ENCODE measurements at places on chromosomes 5 and 9. TPM values are rescaled to one million over a fixed set of nuclear protein-coding genes. Genes with fewer than 3 reads are reported as not detected.

GRCh38 chr9:24953070-24953469, 407.4 kb upstream of the IZUMO3 start:
- DNase-seq = no peak

DNA sequence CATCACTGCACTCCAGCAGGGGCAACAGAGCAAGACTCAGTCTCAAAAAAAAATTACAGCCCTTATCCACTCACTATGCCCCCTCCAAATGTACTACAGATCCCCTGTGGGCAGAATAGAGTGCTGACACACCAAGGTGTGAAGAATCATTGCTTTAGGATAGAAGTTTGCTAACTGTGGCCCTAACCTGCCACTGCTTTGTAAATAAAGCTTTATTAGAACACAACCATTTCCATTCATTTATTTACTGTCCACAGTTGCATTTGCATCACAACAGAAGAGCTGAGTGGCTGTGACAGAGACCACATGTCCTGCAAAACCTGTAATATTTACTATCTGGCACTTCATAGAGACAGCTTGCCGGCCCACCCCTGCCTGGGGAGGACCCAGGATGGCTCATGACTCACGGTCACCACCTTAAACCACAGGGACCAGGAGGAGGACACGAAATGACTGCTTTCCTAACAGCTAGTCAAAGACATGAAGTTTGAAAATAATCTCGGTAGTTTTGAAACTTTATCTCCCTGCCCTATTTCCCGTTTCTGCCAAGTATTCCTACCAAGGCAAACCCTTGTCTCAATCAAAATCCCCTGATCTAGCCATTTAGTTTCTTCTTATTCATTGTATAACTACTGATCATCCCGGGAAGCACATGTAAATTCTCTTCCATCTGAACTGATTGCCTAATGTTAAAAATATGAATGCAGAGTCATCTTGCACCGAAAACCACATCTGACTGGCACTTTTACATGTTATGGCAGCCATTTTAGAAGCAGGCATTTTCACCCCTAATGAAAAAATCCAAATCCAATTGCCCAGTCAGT, 206.1 kb downstream of the SLIT3 start:
- DNase-seq = no peak

DNA sequence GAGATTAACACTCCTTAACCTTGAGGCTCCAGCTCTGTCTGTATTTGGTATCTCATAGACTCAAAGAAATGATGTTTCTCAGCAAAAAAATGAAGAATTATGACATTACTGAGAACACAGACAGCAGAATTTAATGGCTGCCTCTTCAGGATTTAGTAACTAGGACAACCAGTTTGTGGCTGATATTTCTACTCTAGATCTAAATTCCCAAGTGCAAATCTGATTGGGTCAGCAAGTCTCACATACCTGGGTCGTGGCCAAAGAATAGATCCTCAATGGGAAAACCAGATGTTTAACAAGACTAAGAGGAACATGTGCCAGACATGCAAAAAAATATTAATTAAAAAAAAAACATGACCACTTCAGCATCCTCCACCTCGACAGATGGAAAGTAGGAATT, 608.9 kb downstream of the DTWD2 start:
- no peak for DNase-seq

DNA sequence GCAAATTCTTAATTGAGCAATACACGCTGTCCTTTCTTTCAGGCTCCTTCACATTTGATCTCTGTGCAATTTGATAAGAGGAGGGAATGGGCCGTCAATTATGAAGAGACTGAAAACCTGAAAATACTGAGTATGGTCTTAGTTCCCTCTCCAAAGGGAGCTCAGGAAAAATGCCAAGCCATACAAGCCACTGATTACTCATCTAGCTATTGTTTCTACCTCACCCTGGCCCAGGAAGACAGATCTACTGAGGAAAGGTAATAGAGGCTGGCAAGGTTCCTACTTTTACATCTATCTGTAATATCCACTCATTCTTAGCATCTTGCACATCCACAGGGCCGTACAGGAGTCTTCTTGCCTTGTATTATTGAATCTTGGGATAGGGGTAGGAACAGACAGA, 23.7 kb upstream of the TNC start:
- no peak for DNase-seq

GRCh38 chr9:109934136-109934856, 154.3 kb downstream of the PALM2AKAP2 start:
- peak; percentile 52 for DNase-seq

DNA sequence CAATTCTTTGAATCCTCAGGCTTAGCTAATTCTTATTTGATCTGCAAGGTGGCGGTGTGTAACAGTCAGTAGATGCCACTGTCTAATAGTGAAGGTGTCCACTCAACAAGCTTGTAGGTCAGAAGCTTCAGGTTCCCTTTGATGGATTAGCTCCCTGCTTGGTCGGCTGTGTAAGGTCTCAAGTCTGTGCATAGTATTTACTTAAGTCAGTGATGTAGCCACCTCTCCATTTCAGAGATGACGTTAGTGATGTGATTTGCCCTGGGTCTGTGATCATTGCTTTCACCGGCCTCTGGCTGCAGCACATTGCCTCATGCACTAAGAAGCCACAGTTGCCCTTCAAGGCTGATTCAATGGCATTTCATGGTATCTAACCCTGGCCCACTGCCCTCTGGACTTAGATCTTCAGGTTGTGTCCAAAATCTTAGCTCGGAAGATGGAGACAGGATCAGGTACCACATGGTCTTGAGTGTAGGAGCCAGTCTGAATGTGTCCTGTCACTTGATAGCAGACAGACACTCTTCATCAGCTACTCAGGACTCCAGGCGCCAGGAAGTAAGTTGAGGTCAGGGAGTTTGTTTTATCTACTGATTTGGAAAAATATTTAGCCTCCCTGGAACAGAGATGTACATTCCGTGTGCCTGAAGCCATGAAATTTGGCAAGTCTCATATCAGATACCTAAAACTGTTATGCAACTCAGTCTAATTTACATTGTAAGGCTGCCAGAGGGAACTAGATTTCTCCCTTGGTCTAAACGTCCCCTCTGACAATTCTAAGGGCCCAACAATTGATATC, 42.9 kb downstream of the SUB1 start:
- DNase-seq = no peak

- peak; percentile 78 for DNase-seq
Observed at GRCh38 chr5:153678617-153679329, 188.3 kb downstream of the GRIA1 start.

- DNase-seq = no peak
Observed at GRCh38 chr5:407801-408268, 35.1 kb upstream of the EXOC3 start.

The RNF145 gene
- 41.2 TPM for total RNA-seq

The NOXA1 gene
- 0.87 TPM for total RNA-seq

The FOXD4L3 gene
- not detected for total RNA-seq

The HSD17B3 gene
- total RNA-seq = not detected

The KLF9 gene
- total RNA-seq = 23.2 TPM

Data from lung microvascular endothelial cell (primary cell).